Activated CD8-positive, alpha-beta T cell treated with anti-CD3 and anti-CD28 coated beads for 36 hours (primary cell): ENCODE measurements at places on chromosomes 6 and 20.

DNA sequence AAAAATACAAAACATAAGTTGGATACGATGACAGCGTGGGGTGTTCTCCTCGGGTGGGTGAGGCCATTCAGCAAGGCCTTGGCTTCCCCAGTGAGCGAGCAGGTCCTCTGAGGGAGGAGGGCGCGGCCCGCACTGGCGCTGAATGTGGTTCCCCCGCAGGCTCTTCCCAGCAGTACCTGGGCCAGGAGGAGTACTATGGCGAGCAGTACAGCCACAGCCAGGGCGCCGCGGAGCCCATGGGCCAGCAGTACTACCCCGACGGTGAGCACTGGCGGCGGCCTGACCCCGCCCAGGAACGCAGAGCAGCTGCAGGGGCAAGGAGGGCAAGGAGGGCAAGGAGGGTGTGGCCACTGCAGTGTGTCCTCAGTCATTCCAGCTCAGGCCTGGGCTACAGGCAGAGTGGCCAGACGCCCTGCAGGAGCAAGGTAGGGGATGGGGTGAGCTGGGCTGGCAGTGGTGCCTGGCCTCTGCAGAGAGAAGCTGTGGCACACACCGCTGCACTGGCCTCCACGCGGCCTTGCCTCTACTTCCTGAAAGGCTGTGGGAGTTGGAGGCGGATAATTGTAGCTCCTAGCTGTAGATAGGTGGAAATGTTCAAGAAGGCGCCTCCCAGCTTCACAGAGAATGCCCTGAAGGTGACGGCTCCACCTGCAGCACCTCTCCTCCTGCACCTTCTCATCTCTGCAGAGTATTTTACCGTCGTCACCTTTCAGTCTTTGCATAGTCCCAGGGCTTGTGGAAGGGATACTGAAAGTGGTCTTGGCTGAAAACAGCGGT is 18.7 kb upstream of the MTG2 start:
- no peak for DNase-seq

DNA sequence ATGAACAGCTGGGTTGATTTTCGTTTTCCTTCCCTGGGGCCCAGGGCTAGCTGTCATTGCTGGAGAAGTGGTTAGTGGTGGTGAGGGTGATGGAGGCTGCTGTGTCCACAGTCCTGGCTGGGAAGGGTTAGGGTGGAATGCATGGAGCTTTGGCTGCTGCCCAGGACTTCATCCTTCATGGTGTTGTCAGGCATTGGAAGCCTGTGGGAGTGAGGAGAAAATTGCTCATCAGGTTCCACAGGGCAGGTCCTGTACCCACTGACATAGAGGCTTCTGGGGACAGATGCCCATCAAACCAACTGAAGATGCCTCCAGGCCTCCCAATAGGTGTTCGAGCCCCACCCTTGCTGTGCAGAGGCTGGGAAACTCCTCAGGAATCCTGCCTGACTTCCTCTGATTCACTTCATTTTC is 262.4 kb upstream of the SUPT3H start:
- DNase-seq = no peak

DNA sequence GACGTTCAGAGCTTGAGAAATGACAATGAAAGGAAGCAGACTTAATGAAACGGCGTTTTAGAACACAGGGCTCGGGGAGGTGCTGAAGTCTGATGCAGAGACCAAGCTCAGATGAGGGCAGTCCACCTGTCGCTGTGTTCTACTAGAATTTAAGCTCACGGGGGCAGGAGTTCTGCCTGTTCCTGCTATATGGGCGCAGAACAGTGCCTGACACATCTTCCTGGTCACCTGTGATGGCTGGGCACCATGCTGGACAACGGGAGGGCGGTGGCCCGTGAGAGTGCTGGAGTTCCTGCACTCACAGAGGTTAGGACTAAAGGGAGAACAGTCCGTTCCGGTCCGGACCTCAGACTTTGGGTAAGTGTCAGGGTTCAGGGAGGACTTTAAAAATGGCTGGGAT is 130.6 kb downstream of the ERMARD start:
- DNase-seq = no peak

DNA sequence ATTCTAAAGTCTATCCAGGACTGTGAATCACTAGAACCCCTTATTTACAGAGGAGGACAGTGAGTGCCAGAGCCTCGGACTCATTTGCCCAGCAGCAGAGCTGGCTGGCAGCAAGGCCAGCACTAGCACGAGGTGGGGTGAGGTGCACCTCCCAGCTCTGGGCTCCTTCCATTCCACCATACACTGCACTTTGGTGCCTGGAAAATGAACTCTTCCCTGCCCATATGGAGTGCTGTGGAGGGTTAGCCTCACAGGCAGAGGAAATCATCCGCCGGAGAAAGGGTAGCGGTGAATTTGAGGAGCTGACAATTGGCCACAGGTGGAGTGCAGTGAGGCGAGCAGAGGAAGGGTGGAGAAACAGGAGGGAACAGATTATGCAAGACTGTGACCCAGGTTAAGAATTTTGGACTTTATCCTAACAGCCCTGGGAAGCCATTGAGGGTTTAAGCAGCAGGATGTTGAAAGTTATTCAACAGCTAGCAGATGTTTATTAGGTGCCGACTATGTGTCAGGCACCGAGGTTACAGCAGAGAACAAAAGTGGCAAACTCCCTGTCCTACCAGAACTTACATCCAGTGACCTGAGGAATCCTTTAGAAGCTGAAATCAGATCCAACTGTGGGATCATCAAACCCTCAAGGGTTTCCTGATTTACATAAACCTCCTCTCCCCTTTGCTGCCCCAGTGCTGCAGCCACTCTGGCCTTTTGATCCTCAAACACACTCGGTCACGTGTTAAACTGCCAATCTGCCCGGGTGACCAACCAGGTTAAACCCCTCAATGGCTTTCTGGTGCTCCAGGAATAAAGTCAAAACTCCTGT is 6.2 kb downstream of the TRIM26 start:
- DNase-seq = no peak

GRCh38 chr6:5626727-5627426 is 365.6 kb downstream of the FARS2 start:
- peak; percentile 67 for DNase-seq

DNA sequence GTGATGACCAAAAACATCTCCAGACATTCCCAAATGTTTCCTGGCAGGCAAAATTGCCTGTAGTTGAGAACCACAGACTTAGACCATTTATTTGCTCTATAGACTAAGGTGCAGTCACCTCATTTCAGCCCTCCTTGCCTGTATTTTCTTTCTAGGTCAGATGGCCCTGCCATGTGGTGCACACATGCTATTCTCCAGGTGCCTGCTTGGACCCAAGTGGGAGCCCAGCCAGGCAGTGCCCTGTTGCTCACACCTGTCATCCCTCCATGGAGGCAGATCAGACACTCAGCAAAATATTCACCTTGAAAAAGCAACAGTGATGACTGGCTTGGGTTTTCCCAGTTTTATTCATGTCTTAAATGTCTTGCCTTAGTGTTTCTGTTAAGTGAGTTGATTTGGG is 311.4 kb downstream of the TFAP2C start:
- no peak for DNase-seq
